ENCODE measurements at places on chromosomes 11 and 22. TPM values are rescaled to one million over a fixed set of nuclear protein-coding genes. Genes with fewer than 3 reads are reported as not detected.

The MLC1 gene
- not detected for total RNA-seq

The DLG2 gene
- total RNA-seq, result 4.2 TPM

The KCTD17 gene
- total RNA-seq, result 20.0 TPM

The PDE2A gene
- total RNA-seq, result 0.97 TPM

The TMPRSS4 gene
- not detected for total RNA-seq

The ESAM gene
- 0.36 TPM for total RNA-seq

The CCND1 gene
- total RNA-seq, result 0.39 TPM

The SYCE3 gene
- total RNA-seq, result 3.9 TPM

The OR51B5 gene
- total RNA-seq, result not detected

The ASCL2 gene
- not detected for total RNA-seq

The RAG2 gene
- total RNA-seq, result not detected

The UBQLNL gene
- 0.32 TPM for total RNA-seq

The ANGPTL5 gene
- total RNA-seq, result not detected

The OR52E8 gene
- not detected for total RNA-seq

The OR6T1 gene
- not detected for total RNA-seq

The CNTN5 gene
- not detected for total RNA-seq

The PGGHG gene
- 695 TPM for total RNA-seq

The RAG1 gene
- 0.20 TPM for total RNA-seq

The RAB3IL1 gene
- total RNA-seq, result 0.33 TPM

The BRSK2 gene
- 0.45 TPM for total RNA-seq

The PSMC3 gene
- 126 TPM for total RNA-seq
